ENCODE measurements at places on chromosomes 7 and 10. TPM values are rescaled to one million over a fixed set of nuclear protein-coding genes. Genes with fewer than 3 reads are reported as not detected.

The NANOS1 gene
- 10.0 TPM for total RNA-seq

GRCh38 chr10:14219411-14219810, 111.3 kb downstream of the FRMD4A start:
- DNase-seq = no peak

GRCh38 chr7:36945612-36946400, 221.5 kb upstream of the AOAH start:
- DNase-seq = no peak

DNA sequence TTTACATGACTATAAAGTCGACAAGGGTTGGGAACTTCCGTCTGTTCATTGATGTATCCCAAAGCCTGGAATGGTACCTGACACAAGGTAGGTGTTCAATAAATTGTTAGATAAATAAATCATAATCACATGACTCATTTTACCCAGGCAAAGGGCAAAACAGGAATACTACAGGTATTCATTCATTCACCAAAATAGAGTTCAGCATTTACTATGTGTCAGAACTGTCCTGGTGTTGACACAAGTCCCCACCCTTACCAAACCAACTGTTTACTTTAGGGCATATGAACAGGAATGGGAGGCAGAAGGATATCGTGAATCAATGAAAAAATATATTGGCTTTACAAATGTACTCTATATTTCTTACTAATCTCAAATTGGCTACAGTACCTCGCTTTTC, 666 bp upstream of the YAE1 start:
- no peak for DNase-seq

The TUBB8 gene
- total RNA-seq = not detected

- DNase-seq = no peak
Measured at GRCh38 chr7:108210796-108211195, 80.6 kb upstream of the LAMB4 start.

The ALOX5 gene
- total RNA-seq = 4.7 TPM

DNA sequence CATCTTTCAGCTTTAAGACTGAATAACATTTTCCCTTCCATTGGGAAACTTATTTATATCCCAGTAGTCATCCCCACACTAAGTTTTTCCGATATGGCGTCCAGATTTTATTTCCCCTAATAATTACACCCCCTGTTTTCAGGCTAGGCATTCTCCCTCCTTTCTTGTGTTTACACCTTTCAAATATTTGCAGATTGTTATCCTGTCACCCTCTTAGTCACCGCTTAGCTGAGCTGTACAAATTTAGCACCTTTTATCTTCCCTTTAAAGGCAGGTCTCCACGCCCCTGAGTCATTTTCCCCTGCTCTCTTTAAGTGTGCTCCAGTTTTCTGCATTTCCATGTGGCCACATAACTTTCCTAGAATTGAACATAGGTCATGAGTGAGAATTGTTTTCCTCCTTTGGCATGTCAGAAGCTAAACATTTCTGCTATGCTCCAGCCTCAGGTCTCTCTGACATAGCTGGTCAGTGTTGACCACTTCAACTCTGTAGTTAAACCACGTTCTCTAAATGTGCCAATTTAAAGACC, 47.4 kb downstream of the LRRC4 start:
- no peak for DNase-seq

- DNase-seq = no peak
Measured at GRCh38 chr10:93464776-93465388, 17.3 kb downstream of the MYOF start.

DNA sequence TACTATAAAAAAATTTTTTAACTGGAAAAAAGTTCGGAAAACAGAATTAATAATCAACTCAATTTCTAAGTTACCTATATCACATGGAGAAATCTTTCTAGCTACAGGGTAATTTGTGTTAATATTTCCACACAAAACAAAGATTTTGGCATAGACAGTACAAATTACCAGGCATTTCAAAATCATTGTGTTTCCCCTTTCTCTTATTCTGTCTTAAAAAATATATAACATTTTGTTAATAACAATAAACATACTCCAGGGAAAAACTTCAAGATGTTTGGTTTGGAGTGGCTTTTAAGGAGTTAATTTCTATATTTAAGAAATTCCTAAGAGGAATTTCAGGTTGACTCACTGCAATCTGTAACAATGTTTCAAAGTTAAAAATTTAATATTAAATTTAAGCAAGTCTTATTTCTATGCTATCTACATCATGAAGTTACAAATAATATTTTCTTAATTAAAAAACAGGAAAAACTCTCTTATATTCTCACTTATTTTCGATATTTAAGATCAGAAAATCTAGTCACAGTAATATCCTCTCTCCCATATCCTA, 132.6 kb downstream of the NRBF2 start:
- no peak for DNase-seq

- DNase-seq = no peak
Measured at GRCh38 chr7:45645141-45645969, 71.2 kb downstream of the ADCY1 start.

- DNase-seq = no peak
Measured at GRCh38 chr7:154910125-154910524, 92.8 kb downstream of the PAXIP1 start.

DNA sequence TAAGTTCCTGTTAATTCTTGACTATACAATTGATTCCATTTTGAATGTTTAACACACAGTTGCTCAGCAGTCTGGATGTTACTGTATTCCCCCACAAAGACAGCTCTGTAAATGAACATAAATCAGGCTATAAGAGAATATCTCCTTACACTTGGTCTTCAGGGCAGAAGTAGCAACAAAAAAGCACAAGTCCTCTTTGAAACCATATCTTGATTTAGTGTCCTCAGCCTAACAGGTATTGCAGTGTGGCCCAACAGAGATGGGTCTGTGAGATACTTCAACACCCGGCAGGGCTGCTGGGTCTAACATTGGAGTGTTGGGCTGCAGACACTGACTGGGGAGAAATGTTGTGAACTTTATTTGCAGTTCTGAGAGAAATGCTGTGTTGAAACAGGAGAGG, 75.8 kb downstream of the CUL1 start:
- no peak for DNase-seq

- DNase-seq = peak; percentile 93
Measured at GRCh38 chr10:125123476-125124114, 36.8 kb downstream of the CTBP2 start.

DNA sequence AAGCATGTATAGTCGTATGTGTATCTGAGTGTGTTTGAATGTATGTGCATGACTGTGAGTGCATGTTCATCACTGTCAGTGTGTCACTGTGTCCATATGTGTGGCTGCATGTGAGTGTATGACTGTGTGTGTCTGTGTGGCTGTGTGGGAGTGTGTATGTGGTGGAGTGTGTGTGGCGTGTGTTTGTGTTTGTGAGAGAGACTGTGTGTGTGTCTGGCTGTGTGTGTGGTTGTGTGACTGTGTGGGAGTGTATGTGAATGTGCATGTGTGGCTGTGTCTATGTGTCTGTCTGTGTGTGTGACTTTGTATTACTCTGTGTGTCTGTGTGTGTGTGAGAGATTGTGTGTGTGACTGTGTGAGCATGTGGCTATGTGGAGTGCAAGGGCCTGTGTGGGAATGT, 502.4 kb downstream of the DNAJB6 start:
- DNase-seq = no peak

DNA sequence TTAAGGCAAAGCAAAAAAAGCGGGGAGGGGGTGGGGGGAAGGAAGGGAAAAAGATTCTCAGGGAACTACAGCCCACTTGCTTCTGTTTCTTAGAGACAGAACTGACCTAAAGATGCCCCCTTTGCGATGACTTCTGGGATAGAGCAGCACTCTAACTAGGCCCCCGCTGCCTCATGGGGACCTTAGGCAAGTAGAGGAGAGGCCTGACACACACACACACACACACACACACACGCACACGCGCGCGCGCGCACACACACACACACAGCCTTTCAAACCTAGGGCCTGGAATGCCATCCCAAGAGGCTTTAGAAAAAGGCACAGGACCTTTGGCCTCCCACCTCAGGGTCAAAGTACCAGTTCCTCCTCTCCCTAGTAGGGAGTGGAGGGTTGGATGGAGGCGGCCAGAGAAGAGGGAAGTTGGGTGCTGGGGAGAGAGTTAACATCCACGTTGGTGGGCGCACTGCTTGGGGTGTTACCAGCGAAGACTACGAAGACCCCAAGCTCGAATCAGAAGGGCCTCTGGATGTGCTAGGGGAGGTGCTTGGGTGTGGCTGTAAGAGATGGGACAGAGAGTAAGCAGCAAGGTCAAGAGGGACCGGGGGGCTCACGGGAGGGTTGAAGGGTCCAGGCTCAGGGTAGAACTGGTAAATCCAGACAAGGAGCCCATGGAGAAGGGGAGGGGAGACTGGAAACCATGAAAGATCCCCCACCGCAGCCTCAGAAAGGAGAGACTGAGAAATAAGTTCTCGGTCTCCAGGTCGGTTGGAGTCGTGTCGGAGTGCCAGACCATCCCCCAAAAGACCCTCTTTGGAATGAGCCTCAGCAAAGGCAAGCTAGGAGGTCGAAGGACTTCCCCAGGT, 1.2 kb upstream of the COL1A2 start:
- peak; percentile 47 for DNase-seq

GRCh38 chr7:52876402-52876801, 159.0 kb upstream of the POM121L12 start:
- DNase-seq = no peak

GRCh38 chr10:22058201-22058600, 54.7 kb upstream of the DNAJC1 start:
- no peak for DNase-seq

DNA sequence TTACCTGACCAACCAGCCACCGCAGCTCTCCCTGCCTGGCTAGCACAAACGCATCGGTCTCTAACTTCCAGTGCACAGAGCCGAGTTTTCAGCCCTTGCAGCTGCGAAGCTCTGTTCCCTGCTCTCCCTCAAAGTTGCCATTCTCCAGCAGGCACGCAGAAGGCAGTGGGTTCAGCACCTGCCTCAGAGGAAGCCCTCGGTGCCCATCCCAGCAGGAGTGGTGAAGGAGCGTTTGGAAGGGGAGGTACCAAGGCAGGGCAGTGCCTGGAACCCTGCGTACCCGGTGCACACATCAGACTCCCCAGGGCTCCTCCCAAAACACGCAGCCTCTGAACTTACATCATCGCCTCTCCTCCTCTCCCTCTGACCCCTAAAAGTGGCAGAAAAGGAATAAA, 1.7 kb upstream of the STK32C start:
- no peak for DNase-seq

The COL17A1 gene
- not detected for total RNA-seq

DNA sequence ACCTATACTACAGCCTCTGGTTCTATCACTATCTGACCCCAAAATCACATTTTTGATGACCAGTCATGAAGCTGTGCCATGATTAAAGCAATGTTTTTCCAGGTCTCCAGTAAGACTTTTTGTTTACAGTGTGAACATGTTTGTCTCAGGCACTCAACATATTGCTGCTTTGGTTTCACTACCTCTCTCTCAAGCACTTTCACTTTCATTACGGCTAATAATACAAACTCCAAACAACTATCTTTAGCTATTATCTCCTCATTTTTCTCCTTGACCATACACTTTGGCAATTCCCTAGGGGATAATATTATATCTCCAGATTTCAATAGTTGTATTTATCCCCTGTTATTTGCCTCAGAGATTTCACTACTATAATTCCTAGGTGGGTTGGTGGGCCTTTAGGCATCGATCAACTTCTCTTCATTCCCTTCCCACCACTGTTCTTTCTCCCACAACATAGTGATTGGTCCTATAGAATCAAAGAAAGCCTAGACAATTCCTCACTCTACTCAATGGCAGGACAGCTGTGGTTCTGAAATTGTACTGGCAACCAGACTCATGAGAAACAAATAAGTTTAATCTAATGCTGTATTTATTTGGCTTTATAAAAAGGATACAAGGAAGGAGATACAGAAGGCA, 261.4 kb upstream of the ZWINT start:
- DNase-seq = no peak

The DNAJC12 gene
- 5.4 TPM for total RNA-seq

- peak; percentile 27 for DNase-seq
Measured at GRCh38 chr10:129946859-129947258, 17.2 kb downstream of the EBF3 start.

GRCh38 chr10:33381451-33382215, 47.2 kb upstream of the NRP1 start:
- no peak for DNase-seq

GRCh38 chr7:115217373-115217772, 295.5 kb downstream of the MDFIC start:
- DNase-seq = no peak

The ACTL6B gene
- total RNA-seq = not detected

The HOXA4 gene
- 0.97 TPM for total RNA-seq
